ENCODE measurements at places on chromosomes 3 and 15. TPM values are rescaled to one million over a fixed set of nuclear protein-coding genes. Genes with fewer than 3 reads are reported as not detected.

GRCh38 chr3:33491721-33492120 is 51.5 kb upstream of the UBP1 start:
- no peaks in the 10 kb centered on the region for H3K36me3 ChIP-seq
- H3K27me3 ChIP-seq, result no peaks in the 10 kb centered on the region
- no peak for DNase-seq

The TERC gene
- total RNA-seq, result 204 TPM

DNA sequence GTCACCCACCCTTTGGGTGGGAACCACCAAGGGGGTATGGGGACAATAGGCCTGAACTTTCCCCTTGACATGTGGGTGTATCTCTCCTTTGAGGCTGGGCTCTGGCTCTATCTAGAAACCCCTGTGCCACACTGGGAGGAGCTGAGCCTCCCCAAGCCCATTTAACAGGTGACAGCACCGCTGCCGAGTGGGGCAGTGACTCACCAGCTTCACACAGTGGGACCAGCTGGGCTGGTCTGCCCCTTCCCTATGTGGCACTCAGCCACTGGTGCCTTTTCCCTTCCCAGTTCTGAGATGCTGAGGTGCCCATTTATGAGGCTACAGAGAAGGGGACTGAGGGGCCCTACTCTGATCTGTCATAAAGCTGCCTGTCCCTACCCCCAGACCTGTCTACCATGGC is 5.1 kb downstream of the PSTPIP1 start:
- no peak overlapping the region for H3K4me3 ChIP-seq
- H3K4me1 ChIP-seq, result peaks cover 15% of the 10 kb centered on the region
- H3K36me3 ChIP-seq, result no peaks in the 10 kb centered on the region
- H3K27ac ChIP-seq, result no peak overlapping the region
- no peaks in the 10 kb centered on the region for H3K27me3 ChIP-seq

DNA sequence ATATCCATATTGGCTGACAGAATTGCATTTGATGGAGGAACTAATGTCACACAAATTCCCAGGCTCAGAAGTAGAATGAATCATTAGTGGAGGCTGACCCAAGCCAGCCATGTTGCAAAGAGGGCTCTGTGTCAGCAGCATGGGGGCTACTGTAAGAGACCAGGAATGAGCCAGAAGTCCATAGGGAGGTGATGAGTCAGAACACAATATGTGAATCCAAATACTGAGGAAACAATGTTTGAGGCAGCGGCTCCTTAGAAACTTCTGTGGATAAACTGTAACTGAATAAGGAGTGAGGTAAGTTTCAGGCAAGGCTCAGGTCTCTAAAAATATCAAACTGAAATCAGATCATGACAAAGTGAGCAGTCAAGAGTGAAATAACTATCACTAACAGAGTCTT is 170.7 kb downstream of the WDR72 start:
- no peak overlapping the region for H3K4me3 ChIP-seq
- H3K27me3 ChIP-seq, result no peaks in the 10 kb centered on the region
- no peaks in the 10 kb centered on the region for H3K4me1 ChIP-seq
- no peak for DNase-seq
- H3K27ac ChIP-seq, result no peak overlapping the region
- H3K36me3 ChIP-seq, result no peaks in the 10 kb centered on the region

DNA sequence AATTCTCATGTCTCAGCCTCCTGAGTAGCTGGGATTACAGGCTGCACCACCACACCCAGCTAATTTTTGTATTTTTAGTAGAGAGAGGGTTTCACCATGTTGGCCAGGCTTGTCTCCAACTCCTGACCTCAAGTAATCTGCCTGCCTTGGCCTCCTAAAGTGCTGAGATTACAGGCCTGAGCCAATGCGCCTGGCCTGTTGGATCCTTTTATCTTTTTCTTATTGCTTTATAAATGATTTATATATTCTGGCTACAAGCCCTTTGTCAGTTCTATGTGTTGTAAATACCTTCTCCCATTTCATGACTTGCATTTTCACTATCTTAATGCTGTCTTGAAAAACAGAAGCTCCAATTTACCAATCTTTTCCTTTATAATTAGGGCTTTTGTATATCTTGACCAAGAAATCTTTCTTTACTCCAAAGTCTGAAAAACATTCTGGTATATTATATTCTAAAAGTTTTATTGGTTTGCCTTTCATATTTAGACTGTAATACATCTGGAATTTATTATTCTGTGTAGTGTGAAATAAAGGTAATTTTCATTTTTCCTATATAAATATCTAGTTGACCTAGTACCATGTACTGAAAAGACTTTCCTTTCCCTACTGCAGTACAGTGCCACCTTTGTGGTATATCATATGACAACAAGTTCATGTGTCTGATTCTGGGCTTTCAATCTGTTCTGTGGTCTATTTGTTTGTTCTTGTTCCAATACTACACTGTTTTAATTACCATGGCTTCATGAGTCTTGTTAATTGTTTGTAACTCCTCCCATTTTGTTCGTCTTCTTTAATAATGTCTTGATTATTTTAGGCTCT is 52.9 kb upstream of the RNU6-1 start:
- H3K4me3 ChIP-seq, result no peak overlapping the region
- no peak overlapping the region for H3K27ac ChIP-seq
- no peaks in the 10 kb centered on the region for H3K36me3 ChIP-seq

The RASGRP1 gene
- total RNA-seq, result 8.8 TPM

GRCh38 chr3:55570271-55570711 is 83.2 kb upstream of the WNT5A start:
- no peak overlapping the region for H3K27ac ChIP-seq
- no peaks in the 10 kb centered on the region for H3K27me3 ChIP-seq
- H3K4me1 ChIP-seq, result peaks cover 26% of the 10 kb centered on the region
- no peak overlapping the region for H3K4me3 ChIP-seq
- H3K36me3 ChIP-seq, result no peaks in the 10 kb centered on the region

GRCh38 chr15:92714477-92715401 is 59.2 kb upstream of the FAM174B start:
- H3K27me3 ChIP-seq, result no peaks in the 10 kb centered on the region
- DNase-seq, result no peak
- peak overlapping the region; percentile 55 for H3K4me3 ChIP-seq
- H3K27ac ChIP-seq, result peak overlapping the region; percentile 83

GRCh38 chr3:52528586-52529375 is 4.9 kb downstream of the NT5DC2 start:
- no peaks in the 10 kb centered on the region for H3K27me3 ChIP-seq
- peaks cover 10% of the 10 kb centered on the region for H3K36me3 ChIP-seq
- peak overlapping the region; percentile 11 for H3K27ac ChIP-seq
- no peak overlapping the region for H3K4me3 ChIP-seq

- H3K4me3 ChIP-seq, result no peak overlapping the region
- peaks cover 42% of the 10 kb centered on the region for H3K4me1 ChIP-seq
- H3K36me3 ChIP-seq, result no peaks in the 10 kb centered on the region
- peak overlapping the region; percentile 56 for H3K27ac ChIP-seq
- no peak for DNase-seq
These were observed 50.3 kb downstream of the FBLN2 start for GRCh38 chr3:13598926-13599886.

DNA sequence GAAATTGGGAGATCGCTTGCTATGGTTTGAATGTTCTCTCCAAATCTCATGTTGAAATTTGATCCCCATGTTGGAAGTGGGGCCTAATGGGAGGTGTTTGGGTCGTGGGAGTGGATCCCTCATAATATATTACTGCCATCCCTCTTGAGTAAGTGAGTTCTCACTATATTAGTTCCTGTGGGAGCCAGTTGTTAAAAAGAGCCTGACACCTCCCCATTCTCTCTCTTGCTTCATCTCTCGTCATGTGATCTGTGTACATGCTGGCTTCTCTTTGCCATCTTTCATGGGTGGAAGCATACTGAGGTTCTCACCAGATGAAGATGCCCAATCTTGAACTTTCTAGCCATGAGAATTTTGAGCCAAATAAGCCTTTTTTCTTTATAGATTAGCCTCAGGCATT is 43.0 kb upstream of the IL20RB start:
- H3K36me3 ChIP-seq, result no peaks in the 10 kb centered on the region
- DNase-seq, result no peak
- no peak overlapping the region for H3K4me3 ChIP-seq
- H3K27me3 ChIP-seq, result no peaks in the 10 kb centered on the region
- H3K4me1 ChIP-seq, result peaks cover 46% of the 10 kb centered on the region

The CD200R1L gene
- total RNA-seq, result not detected

GRCh38 chr3:37338500-37338899 is 164.1 kb upstream of the LRRFIP2 start:
- no peaks in the 10 kb centered on the region for H3K4me1 ChIP-seq
- no peak for DNase-seq
- H3K27ac ChIP-seq, result no peak overlapping the region

The GOLGA6L7 gene
- not detected for total RNA-seq

DNA sequence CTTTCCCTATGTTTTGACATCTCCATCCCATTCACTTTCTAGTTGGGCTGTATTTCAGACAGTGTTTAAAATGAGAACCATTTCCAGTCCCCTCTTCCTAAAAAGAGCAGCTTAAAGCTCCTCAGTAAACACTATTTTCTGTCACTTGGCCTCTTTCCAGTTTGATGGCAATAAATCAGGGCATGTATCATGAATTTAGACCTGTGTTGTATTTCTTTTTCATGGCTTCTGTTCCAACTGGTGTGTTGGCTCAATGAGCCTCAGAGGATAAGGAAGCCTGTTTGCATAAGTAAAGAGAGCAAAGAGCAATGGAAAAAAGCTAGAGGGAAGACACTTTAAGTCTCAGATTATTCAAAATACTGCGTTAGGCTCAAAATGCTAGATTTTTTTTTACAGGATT is 7.2 kb downstream of the CCDC80 start:
- H3K27ac ChIP-seq, result peak overlapping the region; percentile 87
- H3K36me3 ChIP-seq, result no peaks in the 10 kb centered on the region
- H3K4me3 ChIP-seq, result peak overlapping the region; percentile 4
- H3K27me3 ChIP-seq, result no peaks in the 10 kb centered on the region
- DNase-seq, result no peak
- peaks cover 66% of the 10 kb centered on the region for H3K4me1 ChIP-seq

The CLDN16 gene
- 0.49 TPM for total RNA-seq

The CCR8 gene
- total RNA-seq, result not detected

The CCRL2 gene
- total RNA-seq, result not detected

DNA sequence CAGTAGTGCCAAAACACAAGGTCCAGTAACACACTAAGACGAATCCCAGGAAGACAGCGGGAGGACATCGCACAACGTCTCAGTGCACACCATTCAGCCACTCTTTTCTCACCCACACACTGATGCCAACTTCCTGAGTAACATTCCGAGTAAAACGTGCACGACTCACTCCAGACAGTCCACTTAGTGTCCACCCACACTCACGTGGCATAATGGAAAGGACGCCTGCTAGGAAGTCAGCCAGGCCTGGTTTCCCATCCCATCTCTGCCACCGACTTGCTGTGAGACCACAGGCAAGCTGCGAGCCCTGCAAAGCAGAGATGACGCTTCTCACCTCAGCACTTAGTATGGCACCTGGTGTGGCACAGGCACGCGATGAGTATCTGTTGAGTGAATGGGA is 36.8 kb upstream of the VGLL4 start:
- no peaks in the 10 kb centered on the region for H3K36me3 ChIP-seq
- H3K4me3 ChIP-seq, result no peak overlapping the region
- H3K4me1 ChIP-seq, result no peaks in the 10 kb centered on the region

DNA sequence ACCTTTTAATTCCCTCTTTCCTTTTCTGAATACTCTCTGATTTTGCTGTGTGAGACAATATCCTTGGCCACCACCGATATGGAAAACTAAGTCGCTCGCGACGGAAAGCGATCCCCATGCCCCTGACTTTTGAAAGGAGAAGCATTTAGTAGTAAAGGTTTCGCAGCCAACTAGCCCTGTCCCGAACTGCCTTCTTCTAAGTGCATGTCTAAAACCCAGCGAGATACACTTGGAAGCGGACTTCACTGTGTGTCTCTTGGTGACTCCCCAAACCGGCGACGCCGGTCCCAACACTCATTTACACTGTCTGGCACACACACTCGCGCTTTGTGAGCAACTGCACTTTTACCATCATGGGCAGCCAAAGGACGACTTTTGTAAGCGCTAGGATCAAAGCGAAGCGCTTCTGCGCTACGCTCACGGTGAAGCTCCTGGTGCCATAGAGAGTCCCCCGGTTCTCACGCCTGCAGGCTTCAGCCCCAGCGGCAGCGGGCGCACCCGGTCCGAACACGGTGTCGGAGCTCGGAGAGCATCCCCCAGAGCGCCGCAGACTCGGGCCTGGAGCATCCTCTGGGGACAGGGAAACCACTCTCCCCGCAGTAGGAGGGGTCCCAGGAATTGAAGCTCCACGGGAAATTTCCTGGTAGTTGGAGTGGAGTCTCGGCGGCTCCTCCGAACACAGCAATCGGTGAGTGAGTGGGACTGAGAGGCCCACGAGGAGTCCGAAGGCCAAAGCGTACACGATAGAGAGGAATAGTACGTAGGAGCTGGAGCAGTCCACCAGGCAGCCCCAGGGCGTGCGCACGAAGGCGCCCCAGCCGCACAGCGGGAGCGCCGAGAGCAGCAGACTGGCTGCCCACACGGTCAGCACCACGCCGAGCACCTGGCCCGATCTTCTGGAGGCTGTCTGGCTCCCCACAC is 1.4 kb downstream of the GPR149 start:
- DNase-seq, result no peak
- no peaks in the 10 kb centered on the region for H3K36me3 ChIP-seq
- no peak overlapping the region for H3K27ac ChIP-seq

The TRPM1 gene
- not detected for total RNA-seq

The SENP8 gene
- total RNA-seq, result 3.9 TPM

- H3K27ac ChIP-seq, result no peak overlapping the region
- no peaks in the 10 kb centered on the region for H3K36me3 ChIP-seq
- no peak overlapping the region for H3K4me3 ChIP-seq
- no peaks in the 10 kb centered on the region for H3K27me3 ChIP-seq
These were observed 194.0 kb upstream of the FEZF2 start for GRCh38 chr3:62567097-62568021.

DNA sequence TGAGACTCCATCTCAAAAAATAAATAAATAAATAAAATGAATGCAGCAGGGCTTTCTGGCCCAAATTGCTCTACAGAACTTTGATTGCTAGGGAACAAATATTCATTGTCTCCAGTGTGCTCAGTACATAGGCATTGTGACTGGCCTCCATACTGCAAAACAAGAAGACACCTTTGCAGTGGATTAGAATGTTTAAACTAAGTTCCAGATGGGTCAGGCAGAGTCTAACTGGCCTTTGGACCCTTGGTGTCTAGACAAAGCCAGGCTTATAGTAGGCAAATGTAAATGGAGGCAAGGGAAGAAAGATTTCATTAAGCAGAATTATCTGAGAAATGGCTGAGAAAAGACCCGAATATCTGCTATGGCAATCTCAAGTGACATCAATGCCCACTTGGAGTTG is 335.2 kb upstream of the C2CD4B start:
- H3K27ac ChIP-seq, result no peak overlapping the region
- H3K4me1 ChIP-seq, result peaks cover 19% of the 10 kb centered on the region
- H3K27me3 ChIP-seq, result no peaks in the 10 kb centered on the region
- H3K4me3 ChIP-seq, result no peak overlapping the region

DNA sequence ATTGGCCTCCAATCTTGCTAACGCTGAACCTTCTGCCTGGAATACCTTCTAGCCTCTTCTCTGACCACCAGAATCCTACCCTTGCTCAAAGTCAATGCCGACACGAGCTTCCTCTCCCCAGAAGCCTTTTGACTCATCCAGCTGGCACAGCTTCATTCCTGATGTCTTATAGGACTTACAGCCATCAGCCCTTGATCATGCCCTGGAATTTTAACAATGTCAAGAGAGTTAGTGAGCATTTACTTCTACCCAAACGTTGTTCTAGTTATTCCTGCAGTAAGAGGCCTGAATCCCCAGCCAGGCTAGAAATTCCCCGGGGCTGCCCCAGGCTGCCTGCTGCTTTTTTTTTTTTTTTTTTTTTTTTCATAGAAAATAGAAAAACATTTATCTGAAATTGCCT is 3.9 kb downstream of the CYP1A2 start:
- no peak for DNase-seq
- H3K27me3 ChIP-seq, result no peaks in the 10 kb centered on the region
- no peak overlapping the region for H3K27ac ChIP-seq
- H3K36me3 ChIP-seq, result no peaks in the 10 kb centered on the region

GRCh38 chr15:42063122-42063848 is 31.1 kb downstream of the PLA2G4D start:
- H3K4me3 ChIP-seq, result no peak overlapping the region
- no peaks in the 10 kb centered on the region for H3K36me3 ChIP-seq
- peak; percentile 79 for DNase-seq
